ENCODE measurements at places on chromosomes 16 and 17. TPM values are rescaled to one million over a fixed set of nuclear protein-coding genes. Genes with fewer than 3 reads are reported as not detected.

The HLF gene
- total RNA-seq, result 0.27 TPM

The PDILT gene
- total RNA-seq, result not detected

The DBNDD1 gene
- total RNA-seq, result 2.8 TPM

The IL17C gene
- not detected for total RNA-seq

The CD300C gene
- total RNA-seq, result not detected

The CDH15 gene
- not detected for total RNA-seq

The KRTAP1-5 gene
- total RNA-seq, result not detected

The HSD11B2 gene
- 0.20 TPM for total RNA-seq

The ANKS4B gene
- not detected for total RNA-seq

The C17orf67 gene
- 1.8 TPM for total RNA-seq

GRCh38 chr16:62216837-62217236, 180.6 kb upstream of the CDH8 start:
- H3K36me3 ChIP-seq, result no peaks in the 10 kb centered on the region
- no peaks in the 10 kb centered on the region for H3K27me3 ChIP-seq
- no peak overlapping the region for H3K27ac ChIP-seq
- H3K4me3 ChIP-seq, result no peak overlapping the region
- no peak for DNase-seq

- H3K27ac ChIP-seq, result no peak overlapping the region
- H3K27me3 ChIP-seq, result peaks cover 3% of the 10 kb centered on the region
- H3K4me3 ChIP-seq, result no peak overlapping the region
- DNase-seq, result no peak
Measured at GRCh38 chr17:8020776-8021564, 17.9 kb upstream of the ALOX15B start.

GRCh38 chr17:74465378-74466110, 890 bp upstream of the CD300A start:
- no peak overlapping the region for H3K27ac ChIP-seq
- no peak overlapping the region for H3K4me3 ChIP-seq
- H3K27me3 ChIP-seq, result peaks cover 16% of the 10 kb centered on the region
- no peak for DNase-seq

DNA sequence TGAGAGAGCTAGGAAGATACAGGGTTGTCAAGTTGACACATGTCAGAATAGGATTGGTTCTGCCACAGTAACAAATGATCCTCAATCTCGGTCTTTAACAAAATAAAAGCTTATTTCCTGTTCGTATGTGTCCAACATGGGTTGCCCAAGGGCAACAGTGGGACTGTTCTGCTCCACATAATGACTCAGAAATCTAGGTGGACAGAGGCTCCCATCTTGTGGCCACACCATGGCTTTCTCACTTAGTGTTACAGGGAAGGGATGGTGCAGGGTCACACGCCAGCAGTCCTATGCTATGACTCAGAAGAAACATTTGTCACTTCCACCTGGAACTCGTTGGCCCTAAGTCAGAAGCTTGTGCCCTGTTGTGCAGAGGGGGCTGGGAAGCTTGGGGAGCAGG, 364.9 kb downstream of the SNX29 start:
- H3K27me3 ChIP-seq, result no peaks in the 10 kb centered on the region
- peaks cover 12% of the 10 kb centered on the region for H3K4me1 ChIP-seq
- no peak overlapping the region for H3K4me3 ChIP-seq
- no peaks in the 10 kb centered on the region for H3K36me3 ChIP-seq

DNA sequence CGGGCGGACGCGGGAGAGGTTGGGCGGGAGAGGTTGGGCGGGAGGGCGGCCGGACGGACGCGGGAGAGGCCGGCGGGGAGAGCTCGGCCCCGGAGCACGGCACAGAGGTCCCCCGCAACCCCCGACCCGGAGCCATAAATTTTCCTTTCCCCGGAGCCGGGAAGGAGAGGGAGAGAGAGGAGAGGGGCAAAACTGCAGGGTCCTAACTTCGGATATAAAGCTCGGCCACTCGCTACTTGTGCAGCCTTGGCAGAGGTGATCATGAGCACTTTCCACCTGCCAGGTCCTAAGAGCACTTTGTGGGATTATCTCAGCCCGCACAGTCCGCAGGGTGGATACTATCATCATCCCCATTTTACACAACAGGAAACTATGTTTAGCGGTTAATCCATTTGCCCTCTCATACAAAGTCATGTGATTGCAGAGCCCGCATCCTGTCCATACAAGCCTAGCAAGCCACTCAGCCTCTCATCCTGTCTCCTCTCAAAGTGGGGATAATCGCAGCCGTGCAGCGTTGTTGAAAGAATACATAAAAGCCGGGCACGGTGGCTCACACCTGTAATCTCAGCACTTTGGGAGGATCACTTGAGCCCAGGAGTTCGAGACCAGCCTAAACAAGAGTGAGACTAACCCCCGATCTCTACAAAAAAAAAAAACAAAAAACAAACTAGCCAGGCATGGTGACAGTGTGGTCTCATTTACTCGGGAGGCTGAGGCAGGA, 780 bp upstream of the DCAKD start:
- H3K27ac ChIP-seq, result peak overlapping the region; percentile 78
- H3K4me1 ChIP-seq, result peaks cover 22% of the 10 kb centered on the region
- peak; percentile 52 for DNase-seq
- H3K36me3 ChIP-seq, result no peaks in the 10 kb centered on the region

DNA sequence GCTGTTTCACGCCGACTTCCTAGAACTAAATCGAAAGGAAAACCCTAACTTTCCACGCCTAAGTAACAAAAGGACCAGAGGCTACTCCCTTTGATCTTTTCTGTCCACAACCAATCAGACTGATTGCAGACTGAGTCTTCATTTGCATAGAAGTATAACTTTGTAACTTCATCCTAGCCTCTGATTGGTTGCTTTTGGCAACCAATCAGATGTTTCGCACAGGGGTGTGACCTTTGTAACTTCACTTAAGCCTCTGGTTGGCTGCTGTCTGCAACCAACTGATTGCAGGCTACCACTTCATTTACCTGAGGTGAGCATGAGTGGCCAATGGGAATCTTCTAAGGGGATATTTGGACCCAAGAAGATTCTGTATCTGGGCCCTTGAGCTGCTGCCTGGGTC, 17.4 kb upstream of the ICAM2 start:
- peaks cover 5% of the 10 kb centered on the region for H3K4me1 ChIP-seq
- H3K4me3 ChIP-seq, result no peak overlapping the region
- H3K36me3 ChIP-seq, result peaks cover 9% of the 10 kb centered on the region
- no peak for DNase-seq

DNA sequence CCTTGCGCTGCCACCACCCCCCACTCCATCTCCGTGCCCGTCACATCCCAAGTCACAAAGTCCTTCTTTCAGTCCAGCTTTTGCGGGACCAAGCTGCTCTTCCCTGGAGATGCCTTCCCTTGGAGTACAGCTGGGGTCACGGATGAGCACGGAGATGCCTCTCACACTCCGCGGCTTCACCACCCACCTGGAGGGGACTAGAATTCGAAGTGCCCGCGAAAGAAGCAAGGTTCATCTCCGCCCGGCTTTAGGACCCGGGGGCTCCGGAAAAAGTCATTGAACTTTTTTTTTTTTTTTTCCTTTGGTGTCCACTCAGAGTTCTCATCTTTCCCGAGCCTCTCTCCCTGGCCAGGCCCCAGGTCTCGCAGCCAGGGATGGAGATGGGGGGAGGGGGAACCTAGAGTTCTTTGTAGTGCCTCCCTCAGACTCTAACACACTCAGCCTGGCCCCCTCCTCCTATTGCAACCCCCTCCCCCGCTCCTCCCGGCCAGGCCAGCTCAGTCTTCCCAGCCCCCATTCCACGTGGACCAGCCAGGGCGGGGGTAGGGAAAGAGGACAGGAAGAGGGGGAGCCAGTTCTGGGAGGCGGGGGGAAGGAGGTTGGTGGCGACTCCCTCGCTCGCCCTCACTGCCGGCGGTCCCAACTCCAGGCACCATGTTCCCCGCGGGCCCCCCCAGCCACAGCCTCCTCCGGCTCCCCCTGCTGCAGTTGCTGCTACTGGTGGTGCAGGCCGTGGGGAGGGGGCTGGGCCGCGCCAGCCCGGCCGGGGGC, at the start of gene FKBP10:
Gene FKBP10, plus strand, starts transcription at position 624 of the 771 bp plus-strand sequence. Its CDS starts 31 bp downstream, at position 655.
- peaks cover 46% of the 10 kb centered on the region for H3K4me1 ChIP-seq
- H3K4me3 ChIP-seq, result peak within 1 kb of the TSS; percentile 99
- DNase-seq, result peak; percentile 96
- H3K27me3 ChIP-seq, result no peaks in the 10 kb centered on the region

- peaks cover 4% of the 10 kb centered on the region for H3K36me3 ChIP-seq
- peaks cover 80% of the 10 kb centered on the region for H3K27me3 ChIP-seq
- DNase-seq, result no peak
- peaks cover 9% of the 10 kb centered on the region for H3K4me1 ChIP-seq
- H3K27ac ChIP-seq, result no peak overlapping the region
Measured at GRCh38 chr17:48612854-48613691, 2.0 kb downstream of the HOXB8 start.

GRCh38 chr16:87824016-87824990, 45.0 kb downstream of the SLC7A5 start:
- H3K4me1 ChIP-seq, result no peaks in the 10 kb centered on the region
- DNase-seq, result peak; percentile 77
- H3K27me3 ChIP-seq, result no peaks in the 10 kb centered on the region
- H3K36me3 ChIP-seq, result peaks cover 3% of the 10 kb centered on the region
- H3K27ac ChIP-seq, result no peak overlapping the region
- no peak overlapping the region for H3K4me3 ChIP-seq

DNA sequence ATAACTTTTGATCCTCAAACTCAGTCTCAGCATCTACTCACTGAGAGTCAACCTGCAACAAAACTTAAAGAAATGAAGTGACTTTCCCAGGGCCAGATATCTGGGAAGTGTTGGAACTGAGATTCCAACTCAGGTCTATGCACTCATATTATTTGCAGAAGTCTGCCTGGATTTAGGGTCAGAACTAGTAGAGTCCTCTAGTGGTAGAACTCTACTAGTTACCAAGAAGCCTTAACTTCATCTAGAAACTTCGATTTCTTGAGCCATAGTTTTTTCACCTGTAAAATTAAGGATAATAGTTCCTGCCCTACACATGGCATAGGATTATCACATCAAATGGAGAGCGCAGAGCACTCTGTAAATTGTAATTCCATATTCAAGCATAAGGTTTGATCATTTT, 23.4 kb upstream of the KRT24 start:
- no peak overlapping the region for H3K4me3 ChIP-seq
- H3K27me3 ChIP-seq, result peaks cover 46% of the 10 kb centered on the region
- no peak overlapping the region for H3K27ac ChIP-seq
- peaks cover 4% of the 10 kb centered on the region for H3K4me1 ChIP-seq
- no peaks in the 10 kb centered on the region for H3K36me3 ChIP-seq

DNA sequence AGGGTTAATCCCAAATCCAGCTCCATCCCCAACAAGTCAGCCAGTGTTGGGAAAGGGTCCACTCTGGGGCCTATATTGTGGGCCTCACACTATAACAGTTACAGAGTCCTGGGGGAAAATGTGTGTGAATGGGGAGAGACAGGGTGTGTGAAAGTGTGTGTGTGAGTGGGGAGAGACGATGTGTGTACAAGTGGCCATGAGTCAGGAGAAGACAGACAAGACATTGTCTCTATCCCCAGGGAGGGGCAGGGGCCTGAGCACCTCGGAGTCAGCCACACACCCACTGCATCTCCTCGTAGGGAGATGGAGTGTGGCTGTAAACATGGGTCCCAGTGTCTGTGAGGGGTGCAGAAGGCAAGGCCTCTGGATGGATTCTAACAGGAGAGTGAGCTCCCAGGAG, 2.9 kb downstream of the CRHR1 start:
- H3K4me1 ChIP-seq, result peaks cover 5% of the 10 kb centered on the region
- H3K27ac ChIP-seq, result no peak overlapping the region
- no peak overlapping the region for H3K4me3 ChIP-seq
- H3K36me3 ChIP-seq, result peaks cover 3% of the 10 kb centered on the region
- no peak for DNase-seq
- H3K27me3 ChIP-seq, result peaks cover 62% of the 10 kb centered on the region

DNA sequence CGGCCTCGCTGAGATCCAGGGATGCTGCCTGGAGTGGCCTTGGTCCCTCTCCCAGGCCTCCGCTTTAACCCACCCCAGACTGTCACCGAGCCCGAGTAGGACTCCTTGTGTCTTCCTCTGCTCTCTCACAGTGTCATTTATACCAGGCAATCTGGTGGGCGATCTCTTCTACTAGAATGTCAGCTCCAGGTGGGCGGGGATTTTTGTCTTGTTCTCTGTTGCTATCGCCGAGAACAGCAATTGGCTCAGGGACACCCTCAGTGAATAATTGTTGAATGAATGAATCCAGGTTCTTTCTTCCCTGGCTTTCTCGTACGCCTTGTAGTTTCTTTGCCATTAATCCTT, 591 bp downstream of the DHX38 start:
- peaks cover 38% of the 10 kb centered on the region for H3K4me1 ChIP-seq
- H3K27ac ChIP-seq, result peak overlapping the region; percentile 97
- DNase-seq, result no peak
- peaks cover 27% of the 10 kb centered on the region for H3K36me3 ChIP-seq
- peak overlapping the region; percentile 94 for H3K4me3 ChIP-seq

DNA sequence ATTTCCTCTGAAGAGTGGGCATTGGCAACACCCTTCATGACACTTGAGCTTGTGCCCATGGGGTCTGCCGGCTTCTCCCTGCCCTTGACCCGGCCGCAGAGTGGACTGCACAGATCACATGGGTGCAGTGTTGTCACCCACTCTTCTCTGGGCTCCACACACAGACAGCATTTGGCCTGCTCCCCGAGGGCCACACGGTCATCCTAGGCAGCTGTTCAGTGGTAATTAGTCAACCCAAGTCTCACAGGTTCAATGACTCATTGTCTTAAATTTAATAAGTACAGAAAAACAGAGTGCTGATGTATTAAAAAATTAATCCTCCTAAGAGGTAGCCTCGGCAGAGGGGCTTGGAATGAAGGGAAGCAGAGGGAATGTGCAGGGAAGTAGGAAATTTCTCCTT, 204.8 kb downstream of the MSI2 start:
- H3K4me1 ChIP-seq, result peaks cover 29% of the 10 kb centered on the region
- H3K27ac ChIP-seq, result no peak overlapping the region
- no peaks in the 10 kb centered on the region for H3K36me3 ChIP-seq
- no peaks in the 10 kb centered on the region for H3K27me3 ChIP-seq
- H3K4me3 ChIP-seq, result no peak overlapping the region
- DNase-seq, result no peak

GRCh38 chr16:57537194-57537505, 779 bp upstream of the CCDC102A start:
- no peaks in the 10 kb centered on the region for H3K36me3 ChIP-seq
- H3K4me1 ChIP-seq, result peaks cover 46% of the 10 kb centered on the region
- peak overlapping the region; percentile 87 for H3K4me3 ChIP-seq
- H3K27ac ChIP-seq, result no peak overlapping the region
- no peak for DNase-seq

DNA sequence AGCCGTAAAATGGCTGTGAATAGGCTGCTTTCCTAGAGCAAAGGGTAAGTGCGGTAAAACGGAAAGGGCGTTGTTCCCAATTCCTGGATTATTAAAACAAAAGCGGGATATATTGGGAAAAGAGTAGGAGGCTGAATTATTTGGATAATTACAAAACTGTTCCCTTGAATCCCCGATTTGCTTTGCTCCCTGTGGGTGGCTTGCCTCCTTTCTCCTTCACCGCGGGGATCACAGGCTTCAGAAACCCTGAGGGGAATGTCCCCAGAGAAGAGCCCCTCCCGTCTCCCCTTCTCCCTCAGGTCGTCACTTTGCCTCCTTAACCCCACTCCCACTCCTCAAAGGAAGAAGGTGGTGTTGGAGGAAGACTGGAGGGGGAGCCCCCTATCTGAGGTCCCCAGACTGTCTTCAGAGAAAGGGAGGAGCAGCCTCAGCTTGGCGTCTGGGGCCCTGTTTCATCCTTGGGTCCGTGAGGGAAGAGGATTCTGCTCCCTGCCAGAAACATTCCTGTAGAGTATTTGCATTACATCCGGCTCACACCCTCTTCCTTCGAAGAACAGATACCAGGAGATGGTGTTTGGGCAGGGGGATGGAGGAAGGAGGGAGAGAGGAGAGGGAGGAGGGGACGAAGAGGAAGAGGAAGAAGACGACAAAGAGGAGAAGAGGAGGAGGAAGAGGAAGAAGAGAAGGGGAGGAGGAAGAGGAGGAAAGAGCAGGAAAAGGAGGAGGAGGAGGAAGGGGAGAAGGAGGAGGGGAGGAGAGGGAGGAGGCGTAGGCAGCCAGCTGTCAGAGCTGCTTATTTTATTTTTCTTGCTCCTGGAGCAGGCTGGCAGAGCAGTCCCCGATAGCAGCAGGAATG, 31.8 kb downstream of the MRM1 start:
- H3K27ac ChIP-seq, result no peak overlapping the region
- H3K4me3 ChIP-seq, result peak overlapping the region; percentile 31
- DNase-seq, result no peak

Data from chondrocyte (in vitro differentiated cells).